Skin of body (tissue), 3 donors: ENCODE measurements at places on chromosomes 11 and 22.
A peak's percentile ranks its signal among the peaks of the same experiment; 100 is the strongest.

DNA sequence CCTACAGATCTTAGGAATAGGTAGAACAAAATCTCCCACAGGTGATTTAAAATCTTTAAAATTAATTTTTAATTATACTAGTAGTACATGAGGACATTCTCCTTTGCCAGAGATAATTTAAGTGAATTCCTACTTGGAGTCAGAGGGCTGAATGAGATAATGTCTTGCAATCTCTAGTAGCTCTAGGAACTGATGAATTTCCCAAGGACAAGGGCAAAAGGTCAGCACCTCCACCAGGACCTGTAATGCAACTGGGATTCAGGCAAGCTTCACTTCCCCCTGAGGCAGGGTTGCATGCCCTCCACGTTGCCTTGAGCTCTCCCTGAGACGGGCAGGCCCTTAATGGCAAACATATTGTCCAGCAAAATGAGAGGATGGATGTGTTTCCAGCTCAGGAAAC is 330.3 kb upstream of the PITPNB start:
- DNase-seq = no peak

- no peak for DNase-seq
These were observed 45.0 kb upstream of the VPREB1 start for GRCh38 chr22:22199634-22200033.

DNA sequence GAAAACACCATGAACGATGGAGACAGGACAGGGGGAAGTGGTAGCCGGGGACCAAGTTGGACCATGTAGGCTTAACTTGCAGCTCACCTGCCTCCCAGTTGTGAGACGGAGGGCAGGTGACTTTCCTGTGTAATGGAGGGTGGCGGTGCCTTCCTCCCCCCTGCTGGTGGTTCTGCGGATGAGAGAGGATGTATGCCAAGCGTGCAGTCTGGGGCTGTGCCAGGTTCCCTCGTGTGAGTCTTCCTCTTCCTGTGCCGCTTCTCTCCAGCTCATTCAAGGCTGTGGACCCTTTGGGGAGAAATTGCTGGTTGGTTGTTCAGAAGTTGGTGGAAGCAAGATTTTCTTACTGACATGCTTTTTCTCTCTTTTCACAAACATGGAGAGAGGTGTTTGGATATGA is 35.1 kb downstream of the MPPED1 start:
- DNase-seq = no peak

GRCh38 chr11:26958702-26959049 is 35.2 kb upstream of the FIBIN start:
- DNase-seq = no peak

- DNase-seq = no peak
These were observed 9.6 kb upstream of the SYT8 start for GRCh38 chr11:1825039-1825740.

DNA sequence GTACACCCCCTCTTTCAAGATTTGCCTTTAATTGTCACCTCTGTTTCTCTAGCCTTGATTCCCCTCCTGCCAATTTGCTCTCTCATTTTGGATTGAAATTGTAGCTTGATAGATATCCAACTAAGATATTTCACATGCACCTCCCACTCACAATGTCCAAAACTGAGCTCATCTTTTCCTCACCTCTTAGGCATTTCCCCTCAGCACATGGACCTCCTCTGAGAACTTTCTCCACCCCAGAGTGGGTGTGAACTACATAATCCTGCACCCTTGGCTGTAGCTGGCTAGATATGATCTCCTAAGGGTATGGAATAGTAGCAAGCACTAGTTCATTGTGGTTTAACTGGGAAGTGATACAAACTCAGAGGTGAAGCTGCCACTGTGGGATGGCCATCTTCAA is 91.5 kb upstream of the SESN3 start:
- peak; percentile 81 for DNase-seq

GRCh38 chr11:2582946-2583604 is 116.7 kb downstream of the KCNQ1OT1 start:
- DNase-seq = no peak

DNA sequence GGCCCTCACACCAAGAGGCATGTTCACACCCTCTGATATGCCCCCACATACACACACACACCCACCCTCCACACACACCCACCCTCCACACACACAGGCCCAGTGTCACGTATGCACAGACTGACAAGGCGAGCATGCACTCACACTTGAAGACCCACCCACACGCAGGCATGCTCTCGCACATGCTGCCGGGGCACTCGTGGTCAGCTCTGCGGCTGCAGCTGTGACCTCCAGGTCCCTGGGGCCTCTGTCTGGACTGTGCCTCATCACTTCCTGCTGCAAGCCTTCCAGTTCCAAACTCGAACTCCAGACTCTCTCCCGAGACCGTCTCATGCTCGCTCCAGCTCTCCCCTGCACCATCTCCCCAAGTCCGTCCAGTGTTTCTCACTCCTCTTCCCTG is 9.5 kb downstream of the DCHS1 start:
- peak; percentile 75 for DNase-seq

DNA sequence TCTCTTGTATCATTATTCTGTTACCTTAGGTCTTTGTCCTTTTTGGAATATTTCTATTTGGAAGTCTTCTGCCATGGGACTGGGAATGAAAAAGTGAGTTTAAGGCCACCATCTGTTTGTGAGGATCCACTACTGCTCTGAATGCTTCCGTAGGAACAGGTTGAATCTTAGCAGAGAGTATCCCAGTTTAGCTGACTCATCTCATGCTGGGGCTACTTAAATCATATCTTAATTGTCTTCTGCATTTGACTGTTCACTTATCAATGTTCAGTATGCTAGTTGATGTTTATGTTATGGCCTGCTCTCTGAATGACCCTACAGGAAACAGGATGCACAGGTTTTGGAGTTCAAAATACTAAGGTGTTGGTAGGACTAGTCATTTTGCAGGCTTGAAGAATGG is 1.4 kb upstream of the OR52I2 start:
- no peak for DNase-seq

- no peak for DNase-seq
These were observed 43.7 kb upstream of the DRD2 start for GRCh38 chr11:113518716-113519495.

- DNase-seq = no peak
These were observed 193.3 kb downstream of the TRPC6 start for GRCh38 chr11:101390539-101390938.

- DNase-seq = no peak
These were observed 85.0 kb upstream of the RCN1 start for GRCh38 chr11:32005786-32006416.

- no peak for DNase-seq
These were observed 202.2 kb downstream of the CEP164 start for GRCh38 chr11:117529816-117530215.

GRCh38 chr11:83159902-83160865 is 3.3 kb downstream of the PCF11 start:
- no peak for DNase-seq
